ENCODE measurements at places on chromosomes 4 and X.

GRCh38 chrX:21975812-21976211, 35.3 kb downstream of the SMS start:
- no peak for DNase-seq

- DNase-seq = no peak
These were observed 12.3 kb downstream of the PDGFC start for GRCh38 chr4:156959298-156959702.

- no peak for DNase-seq
These were observed 49.0 kb upstream of the VEGFC start for GRCh38 chr4:176841711-176842112.

- no peak for DNase-seq
These were observed 1388.5 kb downstream of the ADGRL3 start for GRCh38 chr4:62588671-62589070.

DNA sequence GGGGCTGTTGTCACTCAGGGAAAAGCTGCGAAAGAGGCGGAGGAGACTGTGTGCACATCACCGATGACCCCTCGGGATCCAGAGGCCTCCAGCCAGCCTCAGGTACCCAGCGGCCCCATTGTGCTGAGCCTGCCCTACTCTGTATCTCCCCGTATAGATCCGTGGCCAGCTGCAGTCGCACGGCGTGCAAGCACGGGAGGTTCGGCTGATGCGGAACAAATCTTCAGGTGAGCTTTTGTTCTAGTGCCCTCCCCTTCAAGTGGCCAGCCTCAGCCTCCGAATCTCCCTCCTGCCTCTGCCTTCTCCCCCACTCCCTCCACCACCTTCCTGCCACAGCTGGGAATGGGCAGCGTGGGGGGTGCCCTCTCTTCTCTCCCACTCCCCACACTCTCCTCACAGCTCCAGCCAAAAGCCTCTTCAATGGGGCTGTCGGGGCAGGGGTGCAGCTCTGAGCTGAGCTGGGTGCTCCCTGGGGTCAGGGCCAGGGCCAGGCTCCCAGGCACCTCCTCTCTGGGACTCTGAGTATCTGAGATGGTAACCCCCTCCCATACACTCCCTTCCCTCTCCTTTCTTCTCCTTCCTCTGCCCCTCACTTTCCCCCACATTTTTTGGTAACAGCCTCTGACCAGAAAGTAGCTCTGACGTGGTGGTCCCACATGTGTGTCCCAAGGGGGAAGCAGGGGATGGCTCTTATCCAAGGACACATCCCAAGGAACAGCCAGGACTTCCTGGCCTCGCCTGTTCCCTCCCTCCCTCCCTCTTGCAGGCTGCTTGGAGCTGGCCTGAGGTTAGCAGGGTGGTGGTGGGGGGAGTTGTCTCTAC, 20.4 kb upstream of the UBA1 start:
- no peak for DNase-seq

- DNase-seq = no peak
These were observed 386.1 kb upstream of the CNKSR2 start for GRCh38 chrX:20988118-20988517.

GRCh38 chr4:172543249-172543648, 625.4 kb upstream of the GALNT7 start:
- DNase-seq = no peak

DNA sequence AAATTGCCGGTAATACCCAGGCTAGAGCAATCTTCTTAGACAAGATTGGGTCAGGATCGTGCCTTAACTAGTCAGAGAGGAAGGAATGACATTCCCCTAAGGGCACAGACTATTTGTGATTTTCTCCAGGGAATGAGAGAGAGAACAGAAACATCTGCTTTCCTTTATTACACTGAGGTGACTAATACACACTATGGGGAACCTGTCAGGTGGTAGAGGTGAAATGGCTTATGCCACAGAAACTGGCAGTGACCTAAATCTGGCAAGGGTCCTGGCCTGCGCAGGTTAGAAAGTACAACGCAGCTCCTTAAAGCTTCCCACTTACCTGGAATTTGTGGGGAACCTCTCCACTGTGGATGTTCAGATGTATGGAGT, 16.6 kb upstream of the HPGD start:
- DNase-seq = no peak

DNA sequence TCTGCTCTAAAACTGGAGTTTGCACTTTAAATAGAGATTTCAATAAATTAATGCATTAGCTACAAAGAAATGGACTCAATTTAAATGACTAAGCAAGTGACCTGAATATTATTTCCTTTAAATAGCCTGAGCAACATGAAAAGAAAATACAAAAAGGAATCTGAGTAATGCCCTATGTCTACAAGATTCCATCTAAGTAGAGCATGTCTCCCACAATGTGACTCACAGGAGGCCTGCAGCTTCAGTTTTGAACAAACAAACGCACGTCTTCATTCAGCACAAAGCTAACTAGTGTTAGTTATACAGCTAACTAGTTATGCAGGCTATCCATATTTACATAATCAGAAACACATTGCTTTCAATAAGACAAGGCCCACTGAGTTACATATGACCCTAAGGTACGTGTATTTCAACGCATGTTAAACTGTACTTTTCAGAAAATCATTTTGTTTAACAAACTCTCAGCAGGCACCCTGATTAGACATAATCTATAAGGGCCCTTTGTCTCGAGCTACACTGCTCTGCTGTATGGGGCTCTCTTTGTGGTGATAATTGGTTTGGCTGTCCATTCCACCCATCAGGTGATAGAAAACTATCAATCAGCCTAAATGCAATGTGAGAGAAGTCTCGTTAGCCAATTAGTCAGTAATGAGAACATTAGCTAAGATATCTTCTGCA, 116.5 kb downstream of the MAML3 start:
- DNase-seq = no peak

DNA sequence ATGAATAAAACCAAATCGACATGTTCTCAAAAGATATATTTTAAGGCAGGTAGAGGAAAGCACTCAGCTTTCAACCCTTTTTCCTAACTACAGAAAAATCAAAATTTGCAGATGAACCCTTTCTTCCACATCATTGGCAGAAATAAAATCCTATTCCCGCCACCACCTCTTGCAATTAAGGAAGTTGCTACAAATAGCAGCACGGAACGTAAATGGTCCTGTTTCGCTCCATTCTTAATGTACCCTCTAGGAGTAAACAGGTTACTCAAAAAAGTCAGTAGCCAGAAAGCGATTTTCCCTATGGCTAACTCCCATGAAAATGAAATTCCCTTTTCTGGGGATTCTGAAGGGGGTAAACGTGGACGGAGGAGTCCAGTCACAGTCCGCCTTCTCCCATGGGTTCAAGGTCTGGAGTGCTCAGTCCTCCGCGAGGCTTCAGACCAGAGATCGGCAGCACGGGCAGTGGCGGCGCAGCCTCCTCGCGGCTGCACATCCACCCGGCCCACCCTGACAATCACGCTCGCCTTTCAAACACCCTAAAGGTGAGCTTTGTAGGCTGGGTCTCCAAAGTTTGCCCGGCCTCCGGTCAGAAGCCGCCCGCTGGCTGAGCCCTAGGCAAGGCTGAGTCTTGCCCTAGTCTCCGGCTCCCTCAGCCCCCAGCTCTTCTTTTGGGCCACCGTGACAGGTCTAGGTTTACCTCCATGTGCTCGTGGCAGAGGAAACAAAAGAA, 1.8 kb downstream of the ATP11C start:
- no peak for DNase-seq

DNA sequence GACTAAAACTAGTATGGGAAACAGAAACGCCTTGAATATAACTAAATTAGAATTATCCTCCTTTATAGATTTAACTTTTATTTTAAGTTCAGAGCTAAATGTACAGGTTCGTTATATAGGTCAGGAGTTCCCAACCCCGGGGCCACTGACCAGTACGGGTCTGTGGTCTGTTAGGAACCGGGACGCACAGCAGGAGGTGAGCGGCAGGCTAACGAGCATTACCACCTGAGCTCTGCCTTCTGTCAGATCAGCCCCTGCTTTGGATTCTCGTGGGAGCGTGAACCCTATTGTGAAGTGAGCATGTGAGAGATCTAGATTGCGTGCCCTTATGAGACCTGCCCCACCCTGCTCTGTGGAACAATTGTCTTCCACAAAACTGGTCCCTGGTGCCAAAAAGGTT, 51.0 kb downstream of the FAT4 start:
- no peak for DNase-seq

DNA sequence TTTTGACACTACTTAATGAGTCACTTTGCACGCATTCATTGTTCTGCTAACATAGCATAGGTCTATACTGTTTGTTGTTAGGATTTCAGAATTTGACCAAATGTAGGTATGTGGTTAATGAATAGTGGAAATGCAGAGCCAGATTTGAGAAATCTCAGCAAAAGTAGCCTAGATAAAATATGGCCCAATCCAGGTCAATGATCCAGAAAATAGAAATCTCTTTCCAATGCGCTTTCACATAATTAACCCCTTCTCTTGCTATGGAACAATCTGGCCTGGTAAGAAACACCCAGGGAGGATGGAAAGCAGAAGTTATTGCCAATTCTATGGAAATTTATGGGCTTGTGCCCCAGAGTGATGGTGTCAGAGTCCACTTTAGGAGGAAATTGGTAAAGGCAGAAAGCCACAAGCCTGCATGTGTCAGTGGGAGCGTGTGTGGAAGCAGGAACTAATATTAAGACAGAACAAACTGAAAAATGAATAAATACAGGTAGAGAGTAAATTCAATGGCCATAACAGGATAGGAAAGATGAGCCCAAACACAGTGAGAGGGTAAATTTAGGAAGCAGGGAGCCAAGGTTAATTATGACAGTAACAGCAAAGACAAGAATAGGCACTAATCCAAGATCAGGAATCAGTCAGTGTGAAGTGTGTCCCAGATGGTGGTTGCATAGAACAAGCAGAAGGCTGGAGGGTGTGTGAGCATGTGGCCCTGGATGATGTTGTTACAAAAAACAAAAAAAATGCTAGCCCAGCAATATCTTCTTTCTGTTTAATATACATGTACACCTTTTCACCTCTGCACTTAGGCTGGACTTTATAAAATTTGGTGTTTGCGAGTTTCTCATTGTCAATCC, 102.9 kb downstream of the SYTL5 start:
- DNase-seq = no peak

GRCh38 chr4:159266981-159267868, 164.3 kb downstream of the RAPGEF2 start:
- no peak for DNase-seq

DNA sequence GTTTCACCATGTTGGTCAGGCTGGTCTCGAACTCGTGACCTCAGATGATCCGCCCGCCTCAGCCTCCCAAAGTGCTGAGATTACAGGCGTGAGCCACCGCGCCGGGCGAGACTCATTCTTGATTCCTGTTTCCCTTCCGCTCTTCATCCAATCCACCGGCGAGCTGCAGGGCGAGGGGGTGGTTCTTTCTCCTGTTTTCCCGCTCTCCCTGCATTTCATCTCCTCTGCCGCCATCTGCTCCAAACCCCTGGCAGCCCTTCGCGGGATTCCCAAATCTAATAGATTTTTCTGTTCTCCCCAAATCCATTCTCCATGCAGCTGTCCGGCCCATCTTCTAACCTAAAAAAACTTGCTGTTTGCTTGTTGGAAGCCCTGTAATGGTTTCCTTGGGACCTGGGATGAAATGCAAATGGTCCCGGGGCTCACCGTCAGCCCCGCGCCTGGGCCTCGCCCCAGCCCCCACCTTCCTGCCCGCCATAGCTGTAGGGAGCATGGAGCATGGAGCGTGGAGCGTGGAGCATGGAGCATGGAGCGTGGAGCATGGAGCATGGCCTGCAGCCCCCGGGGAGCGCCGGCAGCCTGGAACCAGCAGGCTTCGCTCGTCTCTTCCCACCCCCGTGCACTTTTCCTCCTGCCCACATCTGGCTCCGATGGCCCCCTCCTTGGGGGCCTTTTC, 1.1 kb downstream of the ZFP42 start:
- DNase-seq = no peak

- DNase-seq = no peak
These were observed 49.6 kb downstream of the RRAGB start for GRCh38 chrX:55767100-55767499.

- DNase-seq = no peak
These were observed 153.0 kb downstream of the NWD2 start for GRCh38 chr4:37397505-37397904.

DNA sequence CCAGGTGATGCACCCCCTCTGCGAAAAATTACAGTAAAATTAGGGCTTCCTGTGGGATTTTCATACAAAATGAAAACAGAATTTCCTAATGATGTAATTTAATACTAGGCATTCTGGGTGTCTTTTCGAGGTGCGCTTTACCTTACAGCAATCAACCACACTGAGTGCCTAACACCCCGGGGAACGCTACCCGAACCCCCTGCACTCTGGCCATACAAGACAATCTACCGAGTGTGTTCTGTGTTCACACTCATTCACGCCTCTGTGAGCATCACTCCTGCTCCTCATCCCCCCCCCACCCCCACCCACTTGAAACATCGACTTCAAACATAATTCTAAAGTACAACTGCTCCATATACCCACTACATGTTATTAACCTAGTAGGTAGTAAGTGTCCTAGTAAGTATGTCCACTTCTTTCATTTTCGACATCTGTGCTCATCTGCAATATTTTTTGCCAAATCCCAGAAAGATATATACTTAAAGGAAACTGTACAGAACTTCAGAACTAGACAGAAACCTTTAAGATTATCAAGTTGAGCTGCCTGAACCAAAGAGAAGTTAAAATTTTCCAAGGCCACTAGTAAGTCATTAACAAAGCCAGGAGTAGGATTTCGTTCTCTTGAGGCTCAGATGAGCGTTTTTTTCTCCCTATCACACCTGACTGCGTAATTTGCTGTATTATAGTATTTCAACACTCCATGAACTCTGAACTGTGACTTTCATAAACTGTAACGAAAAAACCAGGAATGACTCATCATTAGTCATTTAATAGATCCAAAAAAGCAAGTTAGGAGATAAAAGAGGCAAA, 80.0 kb downstream of the FAT1 start:
- DNase-seq = no peak

- DNase-seq = no peak
These were observed 23.4 kb upstream of the GLRB start for GRCh38 chr4:157052429-157053040.

- DNase-seq = no peak
These were observed 184.8 kb upstream of the MTMR8 start for GRCh38 chrX:64580035-64580434.

DNA sequence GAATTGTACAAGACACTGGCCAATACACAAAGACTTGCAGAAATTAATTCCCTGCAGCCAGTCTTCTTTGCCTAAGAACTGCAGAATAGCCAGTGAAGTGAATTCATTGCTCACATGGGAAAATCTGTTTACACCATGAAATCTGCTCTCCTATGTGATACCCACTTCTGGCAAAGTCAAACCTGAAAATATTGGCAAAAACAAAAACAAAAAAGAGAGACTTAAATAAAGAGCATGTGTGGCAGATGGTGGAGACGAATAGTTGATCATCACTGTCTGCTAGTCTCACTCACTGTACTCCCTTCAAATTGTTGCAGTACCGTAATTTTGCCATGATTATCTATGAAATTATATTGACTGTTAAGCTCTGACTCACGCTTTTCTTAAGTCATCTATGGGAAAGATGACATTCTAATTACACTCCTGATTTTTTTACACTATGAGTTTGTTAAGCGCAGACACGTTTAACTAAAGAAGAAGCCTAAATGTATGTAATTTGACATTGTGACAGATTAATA, 406.8 kb downstream of the PCDH7 start:
- no peak for DNase-seq

- DNase-seq = no peak
These were observed 1699.2 kb upstream of the IGFBP7 start for GRCh38 chr4:58809366-58809765.

GRCh38 chrX:46653482-46653881, 79.9 kb downstream of the CHST7 start:
- DNase-seq = no peak
